ENCODE measurements at places on chromosomes 12 and 14.

DNA sequence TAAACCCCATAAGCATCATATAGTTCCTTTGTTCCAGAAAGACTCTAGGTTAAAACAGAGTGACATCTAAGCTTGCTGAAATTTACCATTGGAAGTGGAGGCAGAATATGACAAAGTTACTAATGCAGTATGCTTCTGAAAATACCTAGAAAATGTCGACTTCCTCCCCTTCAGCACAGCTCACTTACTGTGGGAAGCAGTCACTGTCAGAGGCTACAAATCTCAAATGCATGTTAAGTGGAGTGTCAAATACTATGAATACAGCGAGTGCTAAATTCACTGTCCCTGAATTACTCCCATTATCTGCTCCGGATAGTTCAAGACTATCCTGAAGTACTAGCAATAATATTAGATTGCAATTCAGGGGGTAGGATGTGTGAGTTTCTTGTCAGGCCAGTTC, 1454.6 kb downstream of the AACS start:
- no peak for DNase-seq

DNA sequence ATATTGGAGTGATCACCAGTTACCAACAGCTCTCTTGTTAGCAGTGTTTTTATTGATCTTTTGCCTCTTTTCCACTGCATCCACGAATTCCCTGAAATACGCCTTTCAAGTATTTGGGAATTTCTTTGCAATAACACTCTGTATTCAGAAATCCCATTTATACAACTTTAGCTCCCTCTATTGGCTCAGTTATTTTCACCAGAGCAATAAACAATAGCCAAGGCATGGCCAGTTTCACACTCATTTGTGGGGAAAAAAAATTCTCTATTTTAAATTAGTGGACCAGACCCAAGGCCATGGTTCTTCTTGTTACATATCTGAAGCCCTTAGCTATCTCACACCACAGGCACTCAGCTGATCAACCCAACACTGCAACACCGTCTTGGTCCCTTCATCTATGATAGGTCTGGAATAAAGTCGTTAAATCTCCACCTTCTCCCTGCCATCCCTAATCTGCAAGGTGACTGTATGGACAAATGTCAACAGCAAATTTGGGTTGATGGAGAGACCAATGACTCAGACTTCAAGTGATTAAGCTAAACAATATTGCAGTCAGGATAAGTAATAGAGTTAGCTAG, 92.4 kb upstream of the TMEM260 start:
- no peak for DNase-seq

DNA sequence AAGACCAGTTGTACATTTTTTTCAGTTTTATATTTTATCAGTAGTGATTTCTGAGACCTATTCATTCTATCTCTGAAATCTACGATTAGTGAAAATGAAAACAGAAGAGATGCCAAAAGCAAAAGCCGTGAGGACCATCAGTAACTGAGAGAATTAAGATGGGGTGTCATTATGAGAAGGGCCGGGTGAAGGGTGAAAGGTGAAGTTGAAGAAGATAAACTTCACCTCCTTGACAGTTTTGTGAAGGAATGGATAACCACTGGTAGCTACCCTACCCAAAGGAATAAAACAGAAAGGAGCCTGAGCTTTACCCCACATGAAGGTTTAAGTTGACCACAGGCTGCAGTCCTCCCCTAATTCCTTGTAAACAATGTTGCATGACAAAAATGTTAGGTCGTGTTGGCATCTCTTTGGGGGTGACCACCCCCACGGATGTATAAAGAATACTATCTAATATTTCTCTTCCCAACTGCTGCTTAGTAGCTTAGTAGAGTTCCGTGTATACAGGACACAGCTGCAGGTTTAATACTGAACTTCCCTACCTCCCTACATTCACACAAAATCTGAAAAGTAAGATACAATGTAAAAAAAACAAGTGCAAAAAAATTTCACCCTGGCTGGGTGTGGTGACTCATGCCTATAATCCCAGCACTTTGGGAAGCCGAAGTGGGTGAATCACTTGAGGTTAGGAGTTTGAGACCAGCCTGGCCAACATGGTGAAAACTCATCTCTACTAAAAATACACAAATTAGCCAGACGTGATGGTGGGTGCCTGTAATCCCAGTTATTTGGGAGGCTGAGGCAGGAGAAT, 23.9 kb downstream of the GPR19 start:
- no peak for DNase-seq

DNA sequence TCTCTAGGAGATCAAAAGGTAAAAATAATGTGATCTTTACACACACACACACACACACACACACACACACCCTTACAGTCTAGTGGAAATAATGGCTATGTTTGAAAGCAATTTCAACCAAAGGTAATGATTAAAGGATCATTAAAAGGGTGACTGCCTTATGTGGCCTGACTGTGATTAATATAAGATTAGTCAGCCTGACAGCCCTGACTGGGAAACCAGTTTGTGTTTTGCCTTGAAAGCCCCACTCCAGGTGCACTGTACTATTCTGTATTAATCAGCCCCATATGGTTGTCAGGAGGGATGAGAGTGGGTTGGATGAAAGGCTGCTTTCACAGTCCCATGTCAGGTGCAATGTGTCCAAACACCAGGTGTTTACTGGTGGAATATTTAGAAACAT, 10.5 kb downstream of the RASSF9 start:
- no peak for DNase-seq

DNA sequence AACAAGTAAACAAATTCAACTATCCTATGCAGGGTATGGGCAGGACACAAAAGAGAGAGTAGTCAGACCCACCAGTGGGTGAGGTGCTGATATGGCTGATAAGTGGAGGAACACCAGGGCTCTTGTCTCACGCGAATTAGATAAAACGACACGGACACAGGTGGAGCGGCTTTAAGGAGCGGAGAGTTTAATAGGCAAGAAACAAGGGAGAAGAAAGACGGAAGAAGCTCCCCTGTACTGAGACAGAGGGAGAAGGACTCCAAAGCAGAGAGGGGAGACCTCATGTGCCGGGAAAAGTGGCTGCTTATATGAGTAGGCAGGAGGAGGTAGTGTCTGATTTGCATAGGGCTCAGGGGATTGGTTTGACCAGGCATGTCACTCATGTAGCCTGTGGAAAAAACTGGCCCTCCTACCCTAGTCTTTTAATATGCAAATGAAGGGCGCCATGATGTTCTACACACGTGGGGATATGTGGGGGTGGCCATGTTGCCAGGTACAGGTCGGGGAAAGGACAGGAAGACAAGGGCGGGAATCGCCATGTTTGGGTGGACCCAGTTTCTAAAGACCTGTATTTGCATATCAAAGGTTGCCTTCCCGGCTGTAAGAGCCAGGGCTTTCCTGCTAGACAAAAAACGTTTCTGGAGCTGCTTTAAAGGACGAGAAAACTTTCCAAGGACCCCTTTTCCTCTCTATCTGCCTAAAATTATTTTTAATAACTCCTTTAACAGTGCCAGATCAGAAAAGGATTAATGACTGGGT, 28.8 kb downstream of the RPGRIP1 start:
- peak; percentile 84 for DNase-seq

GRCh38 chr14:80428671-80429070, 217.4 kb upstream of the DIO2 start:
- no peak for DNase-seq

DNA sequence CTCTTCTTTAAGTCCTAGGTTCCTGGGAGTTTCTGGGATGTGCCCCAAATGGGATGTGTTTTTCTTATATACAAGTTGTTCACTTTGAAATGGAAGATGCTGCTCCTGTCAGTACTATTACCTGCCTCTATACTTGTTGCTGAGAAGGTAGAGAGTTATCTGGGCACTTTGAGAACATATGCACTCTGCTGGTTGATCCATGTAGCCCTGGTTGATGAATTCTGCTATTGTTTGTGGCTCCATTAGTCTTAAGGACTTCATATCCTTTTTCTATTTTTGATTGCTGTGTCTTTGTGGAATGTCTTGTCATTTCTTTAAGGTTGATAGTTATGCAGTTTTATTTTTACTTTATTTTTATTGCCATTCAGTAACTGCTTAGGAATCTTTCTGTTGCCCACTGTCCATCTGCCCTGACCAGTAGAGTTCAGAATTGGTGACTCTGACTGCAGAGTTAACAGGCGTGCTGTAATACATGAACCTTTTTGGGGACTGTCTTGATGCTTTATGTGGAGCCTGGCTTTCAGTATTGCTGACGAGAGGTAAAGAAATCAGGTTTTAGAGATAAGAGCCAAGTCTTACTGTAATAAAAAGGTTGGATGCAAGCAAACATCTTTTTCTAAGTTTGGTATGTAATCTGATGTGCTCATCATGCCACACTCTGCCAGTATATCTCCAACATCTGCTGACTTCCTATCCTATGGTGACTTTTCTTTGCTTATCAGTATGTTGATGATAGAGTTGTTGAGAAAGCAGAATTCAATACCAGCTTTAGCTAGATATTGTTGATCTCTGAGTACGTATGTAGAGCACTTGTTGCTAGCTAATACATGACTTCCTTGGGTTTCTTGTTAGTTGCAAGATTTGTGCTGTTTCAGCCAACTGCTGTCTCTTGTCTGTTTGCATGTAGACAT, 1.6 kb downstream of the GMPR2 start:
- no peak for DNase-seq

- no peak for DNase-seq
Measured at GRCh38 chr14:85921241-85921640, 391.3 kb downstream of the FLRT2 start.

All from activated naive CD4-positive, alpha-beta T cell treated with anti-CD3 and anti-CD28 coated beads, Interleukin-2, amount 50 U/mL, for 16 hours (primary cell).